Right renal cortex interstitium (tissue), 3 donors: ENCODE measurements at places on chromosomes 1 and 21.

DNA sequence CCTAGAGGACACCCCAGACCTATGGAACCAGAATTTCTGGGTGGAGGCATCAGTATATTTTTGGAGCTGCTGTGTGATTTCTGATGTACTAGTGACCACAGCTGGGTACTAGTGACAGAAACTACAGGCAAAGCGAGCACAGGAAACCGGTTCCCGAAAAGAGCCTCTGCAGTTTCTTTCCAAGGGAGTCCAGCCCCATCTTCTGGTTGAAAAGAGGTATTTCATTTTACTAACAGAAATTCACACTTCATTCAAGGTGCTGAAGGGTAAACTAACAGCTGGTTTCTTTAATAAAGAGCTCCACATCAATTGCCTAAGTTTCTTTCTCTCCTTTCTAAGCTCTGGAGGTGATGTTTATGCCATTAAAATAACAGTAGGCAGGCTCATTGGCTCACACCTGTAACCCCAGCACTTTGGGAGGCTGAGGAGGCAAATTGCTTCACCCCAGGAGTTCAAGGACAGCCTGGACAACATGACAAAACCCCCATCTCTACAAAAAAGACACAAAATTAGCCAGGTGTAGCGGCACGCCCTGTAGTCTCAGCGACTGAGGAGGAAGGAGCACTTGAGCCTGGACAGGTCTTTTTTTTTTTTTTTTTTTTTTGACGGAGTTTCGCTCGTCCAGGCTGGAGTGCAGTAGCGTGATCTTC, 22.0 kb downstream of the THAP3 start:
- DNase-seq: no peak

DNA sequence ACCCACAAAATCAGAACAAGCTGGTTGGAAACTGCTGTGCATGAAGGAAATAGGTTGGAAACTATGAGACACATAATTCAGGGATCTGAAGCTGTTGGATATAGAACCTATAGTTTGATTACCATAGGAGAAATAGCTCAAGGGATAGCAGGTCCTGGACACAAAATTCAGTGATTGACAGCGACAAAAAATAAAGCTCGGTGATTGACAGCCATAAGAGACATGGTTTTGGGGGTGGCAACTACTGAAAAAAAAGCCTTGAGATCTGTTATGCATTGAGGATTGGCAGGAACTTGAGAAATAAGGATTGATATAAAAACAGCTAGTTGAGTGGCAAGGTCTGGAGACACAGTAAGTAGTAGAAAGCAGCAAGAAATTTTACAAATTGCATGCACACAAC, at the start of gene KRTAP25-1:
TSS of gene KRTAP25-1 (minus strand) at position 300 of the 400 bp plus-strand sequence. CDS start at position 276, 24 bp downstream.
- DNase-seq: no peak

DNA sequence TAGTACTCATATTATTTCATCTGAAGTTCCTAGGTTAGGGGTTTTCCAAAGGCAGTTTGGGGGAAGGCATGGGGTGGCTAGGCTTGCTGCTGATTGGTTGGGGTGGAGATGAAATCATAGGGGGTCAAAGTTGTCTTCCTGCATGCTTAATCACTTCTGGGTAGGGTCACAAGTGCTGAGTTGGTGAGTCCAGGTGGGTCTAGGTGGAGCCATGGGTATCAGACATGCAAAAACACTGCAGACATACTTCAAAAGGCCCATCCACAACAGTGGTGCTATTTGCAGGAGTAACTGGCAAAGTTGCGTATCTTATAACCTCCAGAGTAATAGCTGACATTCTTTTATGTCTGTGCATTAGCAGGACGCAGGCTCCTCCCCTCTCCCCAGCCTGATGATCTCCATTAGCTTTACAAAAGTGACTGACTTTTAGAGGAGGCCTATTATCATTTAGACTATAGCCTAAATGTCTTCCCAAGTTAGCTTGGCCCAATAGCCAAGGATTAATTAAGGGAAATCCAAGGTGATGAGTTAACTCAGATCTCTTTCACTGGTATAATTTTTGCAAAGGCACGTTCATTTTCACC, 374.4 kb upstream of the PRMT6 start:
- no peak for DNase-seq

DNA sequence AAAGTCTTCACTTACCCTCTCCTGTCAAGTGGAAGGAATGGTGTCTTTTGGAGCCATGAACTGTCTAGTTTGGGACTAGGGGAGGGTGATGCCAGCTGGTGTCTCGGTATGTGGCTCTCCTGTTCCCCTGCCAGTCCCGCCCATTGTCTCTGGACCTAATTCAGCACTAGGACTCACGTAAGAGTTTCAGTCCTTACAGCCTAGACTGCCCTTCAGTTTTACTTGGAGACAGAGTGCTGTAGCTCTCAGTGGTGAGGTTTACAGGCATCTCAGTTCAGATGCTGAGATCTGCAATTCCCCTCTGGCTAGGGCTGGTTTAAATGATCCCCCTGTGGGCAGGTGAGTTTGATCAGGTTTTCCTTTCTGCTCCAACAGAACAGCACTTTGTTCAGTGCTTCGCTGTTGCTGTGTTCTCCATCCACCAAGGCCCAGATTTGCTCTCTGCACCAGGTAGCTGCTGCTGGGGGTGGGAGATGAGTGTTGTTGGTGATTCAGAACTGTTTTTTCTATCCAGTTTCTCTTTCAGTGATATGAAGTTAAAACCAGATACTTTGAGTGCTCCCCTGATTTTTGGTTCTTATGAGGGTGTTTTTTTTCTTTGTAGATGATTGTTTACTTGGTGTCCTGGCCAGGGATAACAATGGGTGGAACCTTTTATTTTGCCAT, 198.3 kb upstream of the RNPC3 start:
- DNase-seq: no peak

GRCh38 chr1:172416496-172417035, 3.9 kb upstream of the C1orf105 start:
- DNase-seq: no peak

- no peak for DNase-seq
These were observed 70.0 kb downstream of the SCCPDH start for GRCh38 chr1:246794048-246794827.

DNA sequence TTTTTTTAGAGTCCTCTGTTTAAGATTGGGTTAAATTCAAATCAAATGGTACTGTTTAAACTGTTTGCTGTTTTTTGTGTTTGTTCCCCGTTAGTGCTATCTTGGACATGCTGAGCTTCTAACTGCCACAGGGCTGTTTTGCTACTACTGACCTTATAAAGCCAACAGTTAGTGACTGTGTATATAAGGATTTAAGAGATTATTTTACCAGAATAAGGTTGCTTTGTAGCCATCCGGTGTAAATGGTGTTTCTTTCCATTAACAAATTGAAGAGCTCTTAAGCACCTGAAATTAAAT, 37.0 kb downstream of the ZNF281 start:
- no peak for DNase-seq

DNA sequence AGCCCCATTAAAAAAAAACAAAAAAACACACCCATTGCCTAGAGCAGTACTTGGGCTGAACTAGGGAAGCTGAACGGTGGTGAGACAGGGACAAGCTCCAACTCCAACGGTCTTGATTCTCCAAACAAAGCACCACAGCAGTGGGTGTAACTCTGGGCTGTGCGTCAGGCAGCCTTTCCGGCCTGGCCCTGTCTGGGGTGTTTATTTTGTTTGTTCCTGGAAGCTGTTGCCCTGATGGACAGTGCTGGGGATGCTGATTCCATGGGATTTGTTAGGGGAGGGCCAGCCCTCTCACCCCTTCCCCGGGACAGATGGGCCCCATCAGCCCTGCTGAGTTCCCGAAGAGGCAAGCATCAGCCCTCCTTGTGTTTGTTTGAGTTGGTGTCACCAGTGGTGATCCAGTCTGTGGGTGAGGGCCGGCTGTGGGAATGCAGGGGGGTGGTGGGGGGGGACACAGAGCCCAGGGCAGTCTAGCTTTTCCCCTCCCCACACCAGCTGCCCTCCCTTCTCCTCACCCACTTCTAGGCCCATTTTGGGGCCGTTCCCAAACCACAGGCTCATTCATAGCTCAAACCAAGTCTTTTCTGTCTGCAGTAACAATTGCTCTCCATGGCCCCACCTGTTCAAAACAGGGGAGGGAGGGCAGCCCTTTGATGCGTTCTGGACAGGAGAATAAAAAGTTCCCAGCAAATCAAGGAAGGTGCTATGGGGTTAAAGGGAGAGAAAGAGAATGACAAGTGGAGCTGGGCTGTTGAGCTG, 4.5 kb downstream of the WNT2B start:
- no peak for DNase-seq

GRCh38 chr1:160465123-160465522, 57.9 kb downstream of the SLAMF6 start:
- DNase-seq: no peak

DNA sequence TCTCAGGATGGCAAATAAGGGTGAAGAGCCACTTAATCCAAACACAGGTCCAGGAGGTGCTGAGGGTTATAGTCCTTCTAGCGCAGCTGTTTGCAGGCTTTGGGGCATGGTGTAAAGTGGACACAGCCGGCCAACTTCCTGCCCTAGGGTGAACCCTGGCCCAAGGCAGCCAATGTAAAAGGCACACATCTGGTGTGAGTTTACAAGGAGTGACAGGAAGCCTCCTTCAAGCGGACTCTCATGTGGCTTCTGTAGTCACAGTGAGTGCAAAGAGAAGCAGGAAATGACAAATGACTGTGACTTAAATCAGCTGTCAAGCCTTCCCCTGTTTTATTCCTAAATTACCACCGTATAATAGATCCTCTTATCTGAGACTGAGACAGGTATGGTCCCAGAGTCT, 213.0 kb downstream of the CRB1 start:
- no peak for DNase-seq

- no peak for DNase-seq
These were observed 811 bp upstream of the S100A3 start for GRCh38 chr1:153549741-153550397.

- DNase-seq: no peak
These were observed 19.0 kb downstream of the CYP4B1 start for GRCh38 chr1:46817814-46818213.

DNA sequence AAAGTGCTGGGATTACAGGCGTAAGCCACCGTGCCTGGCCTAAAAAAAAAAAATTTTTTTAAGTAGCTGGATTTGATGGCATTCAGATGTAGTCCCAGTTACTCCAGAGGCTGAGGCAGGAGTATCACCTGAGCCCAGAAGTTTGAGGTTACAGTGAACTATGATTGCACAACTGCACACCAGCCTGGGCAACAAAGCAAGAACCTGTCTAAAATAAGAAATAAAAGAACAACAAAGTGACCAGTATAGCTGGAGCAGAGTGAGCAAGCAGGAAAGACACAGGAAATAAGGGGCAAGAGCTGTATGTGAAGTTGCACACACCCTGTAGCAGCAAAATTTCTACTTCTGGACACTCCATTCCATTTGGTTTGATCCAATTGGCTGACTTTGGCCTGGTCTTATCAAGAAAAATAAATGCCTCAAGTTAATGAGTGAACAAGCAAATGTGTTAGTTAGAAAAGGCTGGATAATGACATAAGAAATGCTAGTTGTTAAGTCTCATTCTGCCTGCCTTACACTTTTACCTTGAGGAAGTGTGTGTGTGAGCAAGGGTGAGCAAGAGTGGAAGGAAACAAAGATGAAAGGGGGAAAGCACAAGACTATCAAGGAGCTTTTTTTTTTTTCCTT, 7.9 kb downstream of the ATP5IF1 start:
- no peak for DNase-seq

DNA sequence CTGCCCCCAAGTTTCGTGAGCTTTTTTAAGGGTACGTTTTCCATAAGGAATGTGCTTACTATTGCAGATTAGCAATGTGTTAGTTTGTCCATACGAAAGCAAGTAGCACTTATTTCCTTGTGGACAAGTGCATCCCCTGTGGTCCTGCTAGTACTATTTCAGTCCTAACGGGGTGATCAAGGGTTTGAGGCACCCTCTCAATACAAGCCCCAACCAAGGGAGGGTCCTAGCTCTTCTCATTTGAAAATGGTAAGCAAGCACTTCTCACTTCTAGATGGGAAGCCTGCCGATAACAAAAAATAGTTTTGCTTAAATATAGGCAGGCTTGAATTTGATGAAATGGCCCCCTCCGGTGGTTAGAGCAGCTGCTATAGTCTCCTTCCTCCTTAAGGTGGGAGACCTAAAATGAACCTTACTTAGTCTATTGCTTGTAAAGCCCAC, 64.0 kb upstream of the HMCN1 start:
- no peak for DNase-seq

GRCh38 chr21:20026543-20026942, 971.7 kb upstream of the NCAM2 start:
- DNase-seq: no peak

DNA sequence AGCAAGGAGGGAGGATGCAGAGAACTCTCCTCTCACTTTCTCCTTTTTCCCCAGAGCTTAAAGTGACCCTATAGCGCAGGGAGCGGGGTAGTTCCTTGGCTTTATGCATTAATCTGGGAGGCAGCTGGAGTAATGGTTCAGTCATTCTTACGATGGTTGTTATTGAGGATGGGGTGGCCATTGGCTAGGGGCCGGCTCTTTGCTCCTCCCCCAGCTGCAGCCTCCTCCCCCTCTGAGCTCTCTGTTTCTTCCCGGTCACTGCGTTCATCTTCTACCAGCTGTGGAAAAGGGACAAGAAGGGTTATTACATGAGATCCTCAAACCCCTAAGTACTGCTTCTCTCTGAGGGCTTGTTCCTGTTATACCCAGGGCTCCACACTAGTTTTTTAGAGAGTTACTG, 8.6 kb downstream of the CERS2 start:
- no peak for DNase-seq

DNA sequence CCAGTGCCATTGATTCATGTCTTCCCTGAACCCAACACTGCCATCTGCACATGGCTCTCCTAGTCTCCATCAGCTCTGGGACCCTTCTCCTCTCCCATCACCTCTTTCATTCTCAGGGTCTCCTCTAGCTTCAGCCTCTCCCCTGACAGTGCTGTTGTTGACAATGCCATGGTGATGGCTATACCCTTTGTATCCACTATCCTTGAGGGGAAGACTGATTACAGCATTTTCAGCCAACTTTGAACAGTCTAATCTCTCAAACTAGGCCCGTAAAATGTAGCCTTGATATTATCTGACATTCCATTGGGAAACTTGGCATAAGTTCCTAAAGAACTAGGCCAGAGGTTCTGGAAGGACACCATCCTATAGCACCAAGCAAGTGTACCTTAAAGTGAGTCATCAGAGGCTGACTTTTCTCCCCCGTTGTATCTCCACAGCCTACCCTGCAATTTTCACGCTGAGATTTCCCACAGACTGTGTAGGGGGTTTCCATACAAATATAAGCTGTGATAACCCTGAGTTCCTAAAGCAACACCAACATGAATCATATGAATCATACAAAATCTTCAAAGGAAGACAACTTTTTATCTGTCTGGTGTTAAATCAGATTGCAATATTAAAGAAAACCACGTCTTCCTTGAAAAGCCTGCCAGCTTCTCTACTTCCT, 5.8 kb downstream of the HAO2 start:
- no peak for DNase-seq

DNA sequence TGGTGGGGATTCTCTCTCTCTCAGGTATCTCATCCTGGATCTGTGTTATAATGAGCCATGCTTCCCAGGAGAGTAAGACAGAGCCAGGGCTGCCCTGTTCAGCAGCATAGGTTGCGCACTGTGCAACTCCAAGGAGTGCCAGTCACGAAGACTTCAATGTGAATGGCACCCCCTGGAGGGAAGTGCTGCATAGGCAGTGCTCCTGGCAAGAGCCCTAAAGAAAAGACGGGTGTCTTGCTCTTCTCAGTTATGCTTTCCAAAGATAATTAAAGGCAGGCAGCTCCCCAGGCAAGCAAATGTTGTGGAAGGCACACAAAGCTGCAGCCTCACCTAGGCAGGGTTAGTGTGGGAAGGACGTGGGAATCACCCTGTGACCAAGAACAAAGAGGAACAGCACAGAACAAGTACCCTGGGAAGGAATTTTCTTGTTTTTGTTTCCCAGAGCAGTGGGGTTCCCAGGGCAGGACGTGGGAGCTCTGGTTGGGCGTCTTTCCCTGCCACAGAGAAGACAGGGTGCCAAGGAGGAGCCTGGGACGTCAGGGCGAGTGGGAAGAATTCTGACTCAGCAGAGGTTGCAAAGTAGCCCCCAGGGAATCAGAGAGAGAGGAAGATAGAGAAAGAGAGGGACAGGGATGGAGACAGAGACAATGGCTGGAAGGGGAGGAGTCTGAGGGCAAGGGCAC, 120.9 kb downstream of the KCNN3 start:
- DNase-seq: no peak
